ENCODE measurements at places on chromosomes 2 and 18.

GRCh38 chr2:20597860-20598183 is 53.1 kb downstream of the HS1BP3 start:
- no peak for DNase-seq

DNA sequence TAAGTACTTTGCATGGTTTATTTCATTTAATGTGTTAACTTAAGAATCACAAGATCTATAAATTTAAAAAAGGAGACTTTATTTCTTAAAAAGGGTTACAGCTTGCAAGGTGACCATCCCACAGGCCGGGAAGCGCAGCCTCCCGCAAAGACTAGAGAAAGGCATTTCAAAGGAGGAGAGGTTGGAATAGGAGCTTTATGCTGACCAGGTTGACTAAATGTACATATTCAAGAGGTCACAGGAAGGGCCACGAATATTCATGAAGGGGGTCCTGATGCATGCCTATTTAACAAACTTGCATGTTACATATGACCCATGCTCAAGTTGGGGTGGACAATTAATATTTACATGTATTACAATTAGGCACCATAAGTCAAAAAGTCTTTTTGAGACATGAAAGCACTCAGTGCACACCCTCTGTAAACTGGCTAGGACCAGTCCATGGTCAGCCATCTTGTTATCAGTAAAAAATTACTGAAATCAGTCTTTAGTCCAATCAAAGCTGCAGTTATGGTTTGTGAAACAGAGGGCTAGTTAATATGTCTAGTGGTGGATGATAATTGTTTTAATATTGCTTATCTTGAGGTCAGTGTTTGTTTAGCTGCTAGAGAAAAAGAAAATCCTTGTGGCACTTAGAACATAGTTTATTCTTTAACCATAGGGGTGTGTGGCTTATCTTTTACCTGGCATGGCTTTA is 169.3 kb downstream of the KCNE4 start:
- no peak for DNase-seq

DNA sequence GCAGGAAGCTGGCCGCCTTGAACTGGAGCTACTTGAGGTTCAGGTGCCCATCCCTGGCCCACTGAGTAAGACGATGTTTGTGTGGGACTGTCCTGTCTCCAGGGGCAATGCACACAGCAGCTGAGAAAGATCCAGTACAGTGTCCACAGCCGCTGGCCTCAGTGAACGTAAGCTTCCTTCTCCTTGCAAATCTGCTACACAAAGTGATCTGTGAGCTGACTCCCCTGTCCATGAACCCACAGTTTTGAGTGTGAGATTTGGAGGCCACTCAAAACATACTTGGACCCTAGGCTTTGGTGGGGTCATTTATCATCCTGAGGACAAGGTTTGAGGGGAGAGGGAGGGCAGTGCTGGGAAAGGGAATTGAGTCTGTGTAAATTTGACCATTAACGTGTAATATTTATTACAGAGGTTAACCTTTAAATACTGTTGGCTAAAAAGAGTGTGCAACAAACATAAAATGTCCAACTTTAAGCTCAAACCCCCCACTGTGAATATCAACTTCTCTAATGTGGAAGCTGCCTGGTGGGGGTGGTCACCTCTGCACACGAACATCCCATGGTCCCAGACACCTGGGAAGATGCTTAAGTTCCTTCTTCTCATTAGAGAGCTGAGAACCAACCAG is 4.9 kb upstream of the CYS1 start:
- DNase-seq, result no peak

DNA sequence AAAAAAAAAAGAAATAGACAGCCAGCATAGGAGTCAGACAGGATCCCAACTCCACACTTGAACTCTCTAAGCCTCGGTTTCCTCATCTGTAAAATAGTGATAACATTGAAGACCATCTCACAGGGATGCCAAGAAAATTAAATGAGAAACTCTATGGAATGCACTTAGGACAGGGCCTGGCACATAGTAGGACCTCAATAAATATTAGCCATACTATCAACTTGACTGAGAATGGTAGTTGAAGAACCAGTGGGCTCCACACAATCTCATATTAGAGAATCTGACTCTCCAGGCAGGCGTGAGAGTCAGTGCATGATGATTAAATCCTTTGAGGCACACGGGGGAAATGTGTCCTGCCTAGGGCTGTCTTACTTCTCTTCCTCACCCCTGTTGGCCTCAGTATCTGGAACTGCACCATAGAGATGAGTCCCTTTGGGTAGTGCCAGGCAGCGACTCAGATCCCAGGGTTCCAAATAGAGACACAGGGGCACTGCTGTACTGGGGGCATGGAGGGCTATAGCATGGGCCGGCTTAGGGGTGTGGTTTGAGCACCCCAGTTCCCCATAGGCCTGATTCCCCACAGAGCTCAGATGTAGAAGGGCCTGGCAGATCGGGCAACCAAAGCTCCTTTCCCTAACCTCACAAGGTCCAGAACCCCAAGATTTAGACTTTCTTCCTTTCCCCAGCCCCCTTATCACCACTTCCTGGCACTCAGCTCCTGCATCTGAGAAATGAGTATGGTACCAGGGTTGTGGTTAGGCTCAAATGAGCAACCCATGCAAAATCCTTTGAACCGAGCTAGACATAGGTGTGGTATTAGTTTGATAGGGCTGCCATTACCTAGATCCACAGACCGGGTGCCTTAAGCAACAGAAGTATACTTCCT is 51.3 kb upstream of the CAB39 start:
- DNase-seq, result no peak

DNA sequence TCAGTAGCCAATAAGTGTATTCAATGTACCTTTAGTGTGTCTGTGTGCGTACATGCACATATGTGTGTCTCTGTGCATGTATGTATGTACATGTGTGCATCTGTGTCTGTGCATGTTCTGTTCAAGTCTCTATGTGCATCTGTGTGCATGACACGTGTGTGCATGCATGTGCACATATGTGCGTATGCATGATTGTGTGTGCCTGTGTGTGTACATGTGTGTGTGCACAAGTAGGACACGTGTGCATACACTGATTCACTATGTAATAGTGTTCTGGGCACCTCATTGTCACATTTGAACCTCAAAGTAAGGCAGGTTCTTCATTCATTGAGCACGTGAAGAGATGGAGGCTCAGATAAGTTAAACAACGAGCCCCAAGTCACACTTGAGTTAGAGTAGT is 142.6 kb upstream of the COPS8 start:
- DNase-seq, result no peak

DNA sequence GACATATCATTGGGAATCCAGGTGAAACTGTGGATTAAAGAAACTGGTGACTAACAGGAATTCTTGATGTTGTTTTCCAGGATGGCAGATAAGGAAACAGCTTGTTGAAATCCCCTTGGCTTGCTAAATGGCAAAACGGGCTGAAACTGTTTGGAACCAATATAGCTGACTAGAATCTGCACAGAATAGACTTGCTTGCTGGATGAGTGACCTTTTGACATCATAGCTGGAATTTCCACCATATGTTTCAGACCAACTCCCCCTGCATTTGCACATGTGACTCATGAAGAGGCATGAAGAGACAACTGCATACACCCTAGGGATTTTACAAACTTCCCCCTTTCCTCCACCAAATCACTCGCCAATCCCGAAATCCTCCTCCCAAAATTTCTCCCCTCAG is 87.7 kb upstream of the LYPD1 start:
- DNase-seq, result no peak

DNA sequence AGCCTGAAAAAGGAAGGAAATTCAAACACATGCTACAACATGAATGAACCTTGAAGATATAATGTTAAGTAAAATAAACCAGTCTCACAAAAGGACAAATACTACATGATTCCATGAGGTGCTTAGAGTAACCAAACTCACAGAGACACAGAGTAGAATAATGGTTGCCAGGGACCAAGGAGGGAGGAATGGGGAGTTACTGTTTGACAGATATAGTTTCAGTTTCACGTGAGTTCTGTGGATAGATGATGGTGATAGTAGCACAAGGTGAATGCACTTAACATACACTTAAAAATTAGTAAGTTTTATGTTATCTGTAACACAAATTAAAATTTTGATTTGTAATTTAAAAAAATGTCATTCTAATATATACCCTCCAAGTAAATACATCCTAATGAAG is 106.9 kb upstream of the ACVR1C start:
- no peak for DNase-seq
